ENCODE measurements at places on chromosomes 1 and 21. TPM values are rescaled to one million over a fixed set of nuclear protein-coding genes. Genes with fewer than 3 reads are reported as not detected.
A peak's percentile ranks its signal among the peaks of the same experiment; 100 is the strongest.

- H3K27ac ChIP-seq: no peak overlapping the region
- DNase-seq: no peak
- H3K4me3 ChIP-seq: no peak overlapping the region
- no peaks in the 10 kb centered on the region for H3K27me3 ChIP-seq
These were observed 25.0 kb downstream of the PRMT2 start for GRCh38 chr21:46660505-46660904.

- H3K36me3 ChIP-seq: no peaks in the 10 kb centered on the region
- no peak for DNase-seq
- no peak overlapping the region for H3K4me3 ChIP-seq
- H3K27ac ChIP-seq: no peak overlapping the region
- peaks cover 25% of the 10 kb centered on the region for H3K4me1 ChIP-seq
These were observed 134.9 kb upstream of the IPO9 start for GRCh38 chr1:201693890-201694607.

MTFR1L gene
- 197 TPM for total RNA-seq

DNA sequence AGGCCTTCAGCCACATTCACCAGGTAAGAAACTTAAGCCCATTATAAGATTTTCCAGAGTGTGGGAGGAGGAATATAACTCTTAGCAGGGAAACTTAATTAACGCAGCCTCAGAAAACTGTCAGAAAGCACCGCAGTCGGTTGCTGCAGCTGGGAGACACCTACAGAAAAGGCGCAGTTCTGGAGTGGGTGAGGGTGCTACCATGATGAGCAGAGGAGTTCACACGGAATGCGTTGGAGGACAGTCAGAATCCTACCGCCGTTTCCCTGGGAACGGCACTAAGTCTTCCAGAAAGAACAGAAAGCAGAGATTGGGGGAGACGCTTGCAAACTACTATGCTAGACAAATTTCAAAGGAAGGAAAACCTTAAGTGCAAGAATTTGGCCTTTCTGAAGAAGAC, 6.4 kb downstream of the ACTN2 start:
- no peak for DNase-seq
- peak overlapping the region; percentile 99 for H3K27ac ChIP-seq
- H3K4me3 ChIP-seq: no peak overlapping the region
- no peaks in the 10 kb centered on the region for H3K27me3 ChIP-seq
- H3K4me1 ChIP-seq: peaks cover 47% of the 10 kb centered on the region

DNA sequence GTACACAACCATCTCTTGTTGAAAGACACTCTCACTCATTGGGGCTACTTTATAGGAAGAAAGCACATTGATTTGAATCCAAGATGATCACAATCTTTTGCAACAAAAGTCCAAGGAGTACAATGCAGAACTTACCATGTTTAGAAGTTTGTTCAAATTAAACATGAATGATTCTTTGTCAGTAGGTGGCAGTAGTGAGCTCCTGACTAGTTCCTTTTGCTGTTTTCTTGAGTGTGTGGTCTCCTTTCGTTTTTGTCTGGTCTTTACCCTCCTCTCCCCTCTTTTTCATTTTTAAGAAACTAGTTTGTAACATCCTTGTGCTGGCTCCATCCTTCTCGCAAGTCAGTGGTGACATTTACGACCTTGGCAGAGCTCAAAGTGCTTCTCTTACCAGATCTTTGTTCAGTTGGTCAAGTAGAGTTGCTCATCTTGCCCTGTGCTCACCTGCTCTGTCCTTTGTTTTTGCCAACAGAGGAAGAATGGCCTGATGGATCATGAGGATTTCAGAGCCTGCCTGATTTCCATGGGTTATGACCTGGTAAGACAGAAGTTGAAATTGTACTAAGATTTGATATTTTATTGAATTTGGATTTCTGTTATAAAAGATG, 35.7 kb upstream of the MTR start:
- peak overlapping the region; percentile 51 for H3K27ac ChIP-seq
- H3K27me3 ChIP-seq: no peaks in the 10 kb centered on the region
- H3K4me1 ChIP-seq: peaks cover under 1% of the 10 kb centered on the region
- no peak overlapping the region for H3K4me3 ChIP-seq
- H3K36me3 ChIP-seq: peaks cover 81% of the 10 kb centered on the region
- DNase-seq: peak; percentile 69

DNA sequence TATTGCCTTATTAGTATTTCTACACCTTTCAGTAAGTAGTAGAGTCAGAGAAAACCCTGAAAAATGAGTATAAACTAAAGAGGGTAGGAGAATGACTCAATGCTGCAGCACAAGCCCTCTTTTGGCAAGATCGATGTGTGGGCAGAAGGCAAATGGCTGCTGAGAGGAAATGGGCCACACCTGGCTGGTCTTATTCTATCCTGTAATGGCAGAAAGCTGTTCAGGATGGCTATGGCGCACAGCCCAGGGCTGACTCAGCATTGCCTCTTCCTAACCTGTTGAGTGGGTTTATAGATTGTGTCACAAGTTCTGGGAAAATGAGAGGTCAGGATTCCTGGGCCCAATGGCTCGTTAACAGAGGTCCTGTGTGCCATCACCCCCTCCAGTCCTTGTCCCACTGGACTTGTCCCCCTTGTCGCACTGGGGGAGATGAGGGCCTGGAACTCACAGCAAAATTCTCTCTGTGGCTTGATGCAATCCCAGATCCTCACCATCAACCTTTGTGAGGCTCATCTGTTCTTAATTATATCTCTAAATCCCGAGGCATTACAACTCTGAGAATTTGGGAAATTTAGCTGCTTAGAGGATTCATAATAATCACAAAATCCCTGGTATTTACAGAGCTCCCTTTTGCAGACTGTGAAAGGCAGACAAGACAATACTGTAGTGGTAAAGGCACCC, 13.2 kb downstream of the HMGB4 start:
- no peaks in the 10 kb centered on the region for H3K36me3 ChIP-seq
- H3K27me3 ChIP-seq: no peaks in the 10 kb centered on the region
- no peak for DNase-seq
- no peak overlapping the region for H3K4me3 ChIP-seq

DNA sequence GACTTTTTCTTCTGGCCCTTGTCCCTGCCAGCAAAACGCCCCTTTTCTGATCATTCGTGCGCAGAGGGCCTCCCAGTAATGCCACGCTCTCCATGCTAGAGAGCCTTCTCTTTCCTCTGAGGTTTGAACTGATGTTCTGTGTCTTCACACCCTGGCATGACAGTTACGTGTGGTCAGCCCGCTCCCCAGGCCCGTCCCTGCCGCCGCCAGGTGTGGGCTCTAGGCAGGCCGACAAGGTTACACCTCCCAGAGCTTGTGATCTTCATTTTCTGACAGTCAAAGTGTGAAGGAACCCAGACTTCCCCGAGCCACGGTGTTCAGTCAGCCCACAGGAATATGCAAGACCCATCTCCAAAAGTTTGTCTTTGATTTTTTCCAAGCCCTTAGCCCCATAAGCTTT, 265.6 kb downstream of the TM2D1 start:
- H3K27me3 ChIP-seq: no peaks in the 10 kb centered on the region
- H3K4me1 ChIP-seq: no peaks in the 10 kb centered on the region
- H3K36me3 ChIP-seq: peaks cover 8% of the 10 kb centered on the region

DNA sequence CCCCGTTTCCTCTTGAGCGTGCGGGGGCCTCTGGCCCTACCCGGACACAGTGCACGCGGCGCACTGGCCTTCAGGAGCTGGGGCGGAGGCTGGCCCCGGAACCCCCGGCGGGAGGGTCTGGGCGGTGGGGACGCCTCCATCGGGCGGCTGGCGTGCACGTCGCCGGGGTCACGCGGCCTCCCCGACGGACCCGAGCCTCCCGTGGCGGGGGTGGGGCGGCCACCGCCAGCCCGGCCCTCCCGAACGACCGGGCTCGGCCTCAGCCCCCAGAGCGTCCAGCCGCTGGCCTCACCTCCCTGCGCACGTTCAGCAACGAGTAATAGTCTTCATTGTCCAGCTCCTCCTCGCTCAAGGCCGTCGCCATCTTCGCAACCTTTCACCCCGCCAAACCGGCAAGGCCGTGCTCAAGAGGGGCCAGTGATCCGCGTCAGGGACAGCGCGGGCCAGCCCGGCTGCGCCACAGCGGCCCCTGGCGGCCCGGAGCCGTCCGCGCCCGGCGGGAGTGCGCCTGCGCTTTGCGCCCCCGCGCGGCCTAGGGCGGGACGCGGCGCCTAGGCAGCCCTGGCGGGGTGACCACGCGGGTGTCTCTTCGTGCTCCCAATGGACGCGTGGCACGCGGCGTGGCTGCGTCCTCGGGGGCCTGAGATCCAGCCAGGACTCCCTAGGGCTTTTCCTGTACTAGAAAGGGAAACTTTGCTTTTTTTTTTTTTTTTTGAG, at the start of gene DNAJC11:
TSS of gene DNAJC11 (minus strand) at position 380 of the 717 bp plus-strand sequence. CDS start at position 364, 16 bp downstream.
- peak; percentile 91 for DNase-seq
- H3K4me1 ChIP-seq: peaks cover 11% of the 10 kb centered on the region
- peak within 1 kb of the TSS; percentile 92 for H3K27ac ChIP-seq
- no peaks in the 10 kb centered on the region for H3K27me3 ChIP-seq

GRCh38 chr1:157691285-157691920, 9.2 kb downstream of the FCRL3 start:
- DNase-seq: peak; percentile 35
- H3K4me3 ChIP-seq: no peak overlapping the region
- no peaks in the 10 kb centered on the region for H3K27me3 ChIP-seq
- H3K4me1 ChIP-seq: no peaks in the 10 kb centered on the region
- H3K36me3 ChIP-seq: no peaks in the 10 kb centered on the region
- no peak overlapping the region for H3K27ac ChIP-seq

DNA sequence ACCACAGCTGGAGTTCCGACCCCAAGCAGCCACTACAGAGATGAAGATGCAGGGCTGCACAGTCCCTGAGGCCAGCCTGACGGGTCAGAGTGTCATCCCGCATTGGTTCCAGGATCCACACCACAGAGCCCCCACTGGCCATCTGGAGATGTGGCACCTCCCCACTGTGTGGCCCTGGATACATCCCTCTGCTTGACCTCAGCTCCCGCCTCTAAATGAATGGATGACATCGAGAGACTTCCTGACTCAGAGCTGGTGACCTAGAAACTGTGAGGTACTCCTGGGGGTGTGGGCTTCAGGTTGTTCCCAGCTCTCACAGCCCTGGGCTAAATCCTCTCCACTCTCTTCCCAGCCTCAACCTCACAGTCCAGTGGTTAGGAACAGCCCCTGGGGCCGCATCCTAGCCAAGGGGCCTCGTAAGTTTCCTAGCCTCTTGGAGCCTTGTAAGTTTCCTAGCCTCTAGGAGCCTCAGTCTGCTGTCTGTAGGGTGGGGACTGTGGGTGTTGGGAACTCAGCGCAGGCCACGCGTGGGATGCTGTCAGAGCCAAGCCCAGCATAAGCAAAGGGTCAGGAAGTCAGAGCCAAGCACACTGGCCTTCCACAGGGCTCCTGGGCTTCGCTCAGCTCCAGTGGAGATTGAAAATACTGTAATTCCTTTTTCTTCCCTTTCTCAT, 87.5 kb upstream of the RUNX3 start:
- H3K36me3 ChIP-seq: no peaks in the 10 kb centered on the region
- no peak overlapping the region for H3K4me3 ChIP-seq
- no peak overlapping the region for H3K27ac ChIP-seq
- peaks cover 5% of the 10 kb centered on the region for H3K4me1 ChIP-seq
- no peak for DNase-seq

DNA sequence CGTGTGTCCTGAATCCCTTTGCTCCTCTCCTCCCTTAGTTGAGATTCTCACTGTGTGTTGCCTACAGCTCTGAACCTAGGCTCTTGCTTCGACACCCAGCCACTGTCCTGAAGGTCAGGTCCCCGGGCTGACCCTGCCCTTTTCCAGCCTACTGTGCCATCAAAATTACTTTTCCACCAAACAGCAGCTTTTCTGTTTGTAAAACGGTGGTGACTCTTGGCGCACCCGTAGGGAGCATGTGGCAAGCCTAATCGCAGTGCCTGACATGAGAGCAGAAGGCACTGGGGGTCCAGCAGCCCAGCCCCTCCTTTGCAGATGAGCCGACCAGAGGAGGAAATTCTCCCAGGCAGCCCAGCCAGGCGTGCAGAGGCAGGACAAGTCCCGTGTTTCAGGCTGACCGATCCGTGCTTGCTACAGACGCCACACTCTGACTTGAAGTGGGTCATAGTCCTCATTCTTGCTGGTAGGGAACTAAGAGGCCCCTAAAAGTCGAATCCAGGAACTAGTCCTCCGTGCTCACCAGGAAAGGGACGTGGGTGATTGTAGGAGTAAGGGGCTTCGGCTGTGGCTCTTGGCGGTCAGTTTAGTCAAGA, 6.8 kb downstream of the GPR137B start:
- H3K4me3 ChIP-seq: no peak overlapping the region
- no peak for DNase-seq
- no peaks in the 10 kb centered on the region for H3K36me3 ChIP-seq
- no peaks in the 10 kb centered on the region for H3K4me1 ChIP-seq
- peaks cover 20% of the 10 kb centered on the region for H3K27me3 ChIP-seq

DNA sequence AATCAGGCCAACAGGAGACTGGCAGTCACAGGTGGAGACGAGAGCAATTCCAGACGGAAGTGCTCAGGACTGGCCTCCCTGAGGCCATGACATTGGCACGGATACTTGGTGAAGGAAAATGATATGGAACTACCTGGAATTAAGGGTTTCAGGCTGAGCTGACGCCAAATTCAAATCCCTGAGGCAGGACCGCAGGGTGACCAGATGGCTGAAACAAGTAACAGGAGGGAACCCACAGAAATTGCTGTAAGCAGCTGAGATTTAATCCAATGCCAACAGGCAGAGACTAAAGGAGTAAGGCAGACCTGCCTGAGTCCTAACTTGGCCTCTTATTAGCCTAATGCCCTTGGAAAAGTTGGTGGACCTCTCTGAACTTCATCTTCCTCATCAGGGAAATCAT, 76.2 kb downstream of the ERG start:
- no peak overlapping the region for H3K4me3 ChIP-seq
- no peak for DNase-seq
- no peak overlapping the region for H3K27ac ChIP-seq
- no peaks in the 10 kb centered on the region for H3K4me1 ChIP-seq
- no peaks in the 10 kb centered on the region for H3K36me3 ChIP-seq
- no peaks in the 10 kb centered on the region for H3K27me3 ChIP-seq

ATP6V1G3 gene
- not detected for total RNA-seq

SLC5A9 gene
- total RNA-seq: 0.83 TPM

- H3K27me3 ChIP-seq: peaks cover 9% of the 10 kb centered on the region
- H3K36me3 ChIP-seq: no peaks in the 10 kb centered on the region
- H3K4me1 ChIP-seq: peaks cover 5% of the 10 kb centered on the region
- no peak for DNase-seq
These were observed 14.9 kb upstream of the CYB5R1 start for GRCh38 chr1:202981939-202982338.

RCAN3 gene
- total RNA-seq: 8.4 TPM
